ENCODE measurements at places on chromosomes 12 and 14.

DNA sequence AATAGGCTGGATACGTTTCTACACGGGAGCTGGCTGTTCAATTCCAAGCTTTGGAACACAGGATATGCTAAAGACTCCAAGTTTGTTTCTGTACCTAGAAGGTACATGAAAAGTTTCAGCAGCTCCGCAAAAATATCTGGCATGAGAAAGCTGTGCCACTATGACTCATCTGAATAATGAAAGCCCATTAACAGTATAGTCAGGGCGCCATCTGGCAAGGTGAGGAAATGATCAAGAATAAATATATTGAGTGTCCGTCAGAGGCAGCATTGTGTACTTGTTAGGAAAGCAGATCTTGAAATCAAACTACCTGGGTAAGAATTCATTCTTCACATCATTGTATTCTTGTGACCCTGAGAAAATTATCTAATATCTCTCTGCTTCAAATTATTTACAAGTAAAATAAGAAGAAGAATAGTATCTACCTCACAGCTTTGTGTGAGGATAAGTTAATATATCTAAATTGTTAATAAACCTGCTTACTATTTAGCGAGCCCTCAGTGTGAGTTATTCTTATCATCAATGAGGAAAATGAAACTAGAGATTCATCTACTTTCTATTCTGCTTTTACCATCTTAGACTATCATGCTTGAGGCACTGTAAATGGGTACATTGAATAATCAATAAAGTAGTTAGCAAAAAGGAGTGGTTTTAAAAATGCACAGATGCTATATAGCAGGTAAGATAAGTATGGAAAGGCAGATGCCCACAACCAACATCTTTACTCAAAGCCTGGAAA lies 53.5 kb downstream of the FSCB start:
- no peak for DNase-seq

DNA sequence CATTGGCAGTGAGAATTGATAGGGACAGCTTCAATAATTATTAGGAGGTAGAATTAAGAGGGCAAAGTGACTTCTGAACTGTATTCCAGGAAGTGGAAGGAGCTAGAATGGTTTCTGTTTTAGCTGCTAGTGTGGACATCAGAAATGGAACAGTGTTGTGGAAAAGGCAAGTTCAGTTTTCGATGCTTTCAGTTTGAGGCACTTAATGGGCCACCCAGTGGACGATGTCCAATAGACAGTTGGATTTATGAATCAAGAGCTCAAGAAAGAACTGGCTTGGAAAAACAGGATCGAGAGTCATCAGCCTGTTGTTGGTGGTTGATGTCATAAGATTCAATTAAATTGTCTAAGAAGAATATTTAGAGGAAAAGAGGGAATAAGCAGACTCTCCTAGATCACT lies 136.3 kb downstream of the DYRK2 start:
- DNase-seq: no peak

DNA sequence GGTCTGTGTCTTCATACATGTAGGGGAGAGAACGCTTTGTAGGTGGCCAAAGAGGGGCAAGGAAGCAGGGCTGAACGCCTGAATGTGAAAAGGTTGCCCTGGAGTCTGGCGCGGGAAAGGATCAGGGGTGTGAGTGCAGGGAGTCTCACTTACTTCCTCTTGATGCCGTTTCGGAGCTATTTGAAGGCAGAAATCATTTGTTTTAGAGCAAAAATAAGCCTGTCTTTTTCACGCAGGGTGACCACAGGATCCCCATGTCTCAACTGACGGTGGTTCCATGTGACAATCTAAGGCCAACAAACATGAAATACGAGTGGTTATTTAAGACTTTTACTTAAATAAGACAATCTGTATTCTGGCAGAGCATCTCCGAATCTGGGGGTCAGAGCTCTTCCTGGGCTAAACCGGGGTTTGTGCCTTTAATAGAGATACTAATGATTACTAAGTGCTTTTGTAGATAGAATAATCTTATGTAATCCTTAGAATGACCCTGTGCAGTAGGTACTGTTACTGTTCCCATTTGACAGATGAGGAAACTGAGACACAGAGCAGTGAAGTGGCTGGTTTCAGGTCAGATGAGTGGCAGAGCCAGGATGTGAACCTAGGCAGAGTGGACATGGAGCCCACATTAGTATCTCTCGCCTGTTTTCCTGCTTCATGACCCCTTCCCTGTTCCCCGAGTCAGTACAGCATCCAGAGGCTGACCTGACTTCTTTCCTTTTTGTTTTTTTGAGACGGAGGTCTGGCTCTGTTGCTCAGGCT lies 1.9 kb downstream of the BRI3BP start:
- no peak for DNase-seq

- no peak for DNase-seq
Observed at GRCh38 chr14:69274321-69274720, 14.4 kb downstream of the GALNT16 start.
